Fibroblast of villous mesenchyme (primary cell): ENCODE measurements at places on chromosomes 2 and 18. TPM values are rescaled to one million over a fixed set of nuclear protein-coding genes. Genes with fewer than 3 reads are reported as not detected.

DNA sequence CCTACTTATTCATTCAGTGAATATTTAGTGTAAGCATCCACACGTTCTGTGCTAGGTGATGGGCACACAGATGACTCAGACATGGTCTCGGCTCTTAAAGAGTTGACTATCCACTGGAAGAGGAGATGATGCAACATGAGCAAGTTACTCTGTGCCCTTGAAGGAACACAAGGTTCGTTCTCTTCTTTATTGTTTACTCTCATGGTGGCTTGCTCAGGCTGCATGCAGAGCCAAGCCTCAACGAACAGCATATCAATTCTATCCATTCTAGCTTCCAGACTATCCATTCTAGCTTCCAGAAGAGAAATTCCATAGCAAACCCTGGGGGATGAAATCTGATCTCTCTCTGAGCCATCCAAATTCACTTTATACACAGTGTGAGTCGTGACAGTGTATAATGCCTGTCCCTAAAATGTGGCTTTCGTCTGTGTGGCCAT is 68.1 kb upstream of the CTAGE1 start:
- peak; percentile 18 for DNase-seq

- DNase-seq: peak; percentile 95
Observed at GRCh38 chr2:190468814-190469569, 60.8 kb downstream of the MFSD6 start.

Gene ZSWIM2
- total RNA-seq: 0.43 TPM in 1 of 2 replicates, not detected in the other

DNA sequence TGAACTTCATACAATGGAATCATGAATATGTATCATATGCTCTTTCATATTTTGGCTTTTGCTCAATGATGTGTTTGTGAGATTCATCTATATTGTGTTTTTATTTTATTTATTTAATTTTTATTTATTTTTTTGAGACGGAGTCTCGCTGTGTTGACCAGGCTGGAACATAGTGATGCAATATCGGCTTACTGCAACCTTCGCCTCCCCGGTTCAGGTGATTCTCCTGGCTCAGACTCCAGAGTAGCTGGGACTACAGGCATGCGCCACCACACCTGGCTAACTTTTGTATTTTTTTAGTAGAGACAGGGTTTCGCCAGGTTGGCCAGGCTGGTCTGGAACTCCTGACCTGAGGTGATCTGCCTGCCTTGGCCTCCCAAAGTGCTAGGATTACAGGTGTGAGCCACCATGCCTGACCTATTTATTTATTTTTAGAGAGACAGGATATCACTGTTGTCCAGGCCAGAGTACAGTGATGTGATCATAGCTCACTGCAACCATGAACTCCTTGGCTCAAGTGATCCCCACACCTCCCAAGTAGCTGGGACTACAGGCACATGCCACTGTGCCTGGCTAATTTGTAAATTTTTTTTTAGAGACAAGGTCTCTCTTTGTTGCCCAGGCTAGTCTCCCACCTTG is 74.5 kb downstream of the TET3 start:
- DNase-seq: no peak

- no peak for DNase-seq
Observed at GRCh38 chr2:149651229-149651628, 63.7 kb upstream of the MMADHC start.
